ENCODE measurements at places on chromosomes 2 and 18.
A peak's percentile ranks its signal among the peaks of the same experiment; 100 is the strongest.

DNA sequence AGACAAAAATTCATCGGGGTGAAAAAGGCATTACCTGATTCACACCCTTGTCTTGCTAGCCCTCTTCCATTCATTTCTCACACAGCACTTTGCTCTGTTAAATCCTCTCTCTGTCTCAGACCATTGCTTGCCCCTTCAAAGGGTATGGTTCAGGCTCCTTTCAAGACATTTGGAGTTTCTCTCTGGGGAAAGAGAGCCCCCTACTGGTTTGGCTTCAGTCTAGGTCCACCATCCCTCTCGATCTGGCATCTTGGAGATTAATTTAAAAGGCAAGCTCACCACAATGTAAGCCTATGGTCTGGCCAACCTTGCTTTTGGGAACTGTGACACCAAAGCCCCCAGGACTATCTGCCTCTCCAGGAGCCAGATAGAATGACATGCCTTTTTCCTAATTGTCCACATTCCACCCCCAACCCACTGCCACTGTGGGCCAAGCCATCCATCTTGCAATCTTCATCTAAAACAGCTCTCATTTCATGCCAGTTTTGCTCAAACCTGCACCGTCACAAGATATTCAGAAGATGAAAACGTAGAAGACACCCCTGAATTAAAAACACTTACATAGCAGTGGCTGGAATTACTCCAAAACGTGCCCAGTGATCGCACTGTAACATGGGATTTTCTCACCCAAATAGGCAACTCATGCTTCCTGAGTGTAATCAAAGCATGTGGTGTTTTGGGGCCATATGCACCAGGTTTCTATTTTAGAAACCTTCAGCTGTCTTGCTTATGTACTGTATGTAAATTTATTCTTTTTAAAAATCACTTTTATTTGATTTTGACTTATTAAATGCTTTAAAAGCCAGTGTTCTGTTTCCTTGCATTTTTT, 93.9 kb downstream of the FARSB start:
- peak; percentile 13 for DNase-seq

DNA sequence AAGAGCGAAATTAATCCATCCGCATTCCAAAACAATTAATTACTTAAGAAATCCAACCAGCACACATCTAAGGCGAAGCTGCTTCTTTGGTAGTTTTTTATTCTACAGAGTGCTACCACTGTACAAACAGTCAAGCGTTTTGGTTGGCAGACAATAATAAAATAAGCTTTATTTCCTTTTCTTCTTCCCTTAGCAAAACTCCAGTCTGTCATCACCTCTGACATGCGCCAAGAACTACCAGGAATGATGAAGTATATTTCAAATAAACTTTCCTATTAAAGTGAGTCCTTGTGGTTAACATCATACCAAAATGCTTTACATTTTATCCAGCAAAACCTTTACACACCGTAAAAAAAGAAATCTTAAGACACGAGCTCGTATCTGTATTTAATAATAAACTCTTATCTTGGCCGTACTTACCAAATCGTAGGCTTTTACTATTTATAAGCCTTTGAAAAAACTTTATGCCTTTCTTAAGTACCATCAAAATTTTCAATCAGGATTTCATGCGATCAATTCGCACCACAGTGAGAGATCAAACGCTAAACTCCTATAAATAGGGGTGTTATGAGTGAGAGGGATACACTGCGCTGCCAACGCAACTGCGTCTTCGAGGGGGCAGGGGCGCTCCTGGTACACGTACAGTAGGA, 1.3 kb downstream of the ATL2 start:
- DNase-seq: no peak

GRCh38 chr2:120867290-120868241, 131.9 kb downstream of the GLI2 start:
- no peak for DNase-seq

GRCh38 chr2:146312899-146313298, 1531.9 kb upstream of the ACVR2A start:
- DNase-seq: no peak

GRCh38 chr2:85706063-85706462, 11.9 kb downstream of the GNLY start:
- no peak for DNase-seq

DNA sequence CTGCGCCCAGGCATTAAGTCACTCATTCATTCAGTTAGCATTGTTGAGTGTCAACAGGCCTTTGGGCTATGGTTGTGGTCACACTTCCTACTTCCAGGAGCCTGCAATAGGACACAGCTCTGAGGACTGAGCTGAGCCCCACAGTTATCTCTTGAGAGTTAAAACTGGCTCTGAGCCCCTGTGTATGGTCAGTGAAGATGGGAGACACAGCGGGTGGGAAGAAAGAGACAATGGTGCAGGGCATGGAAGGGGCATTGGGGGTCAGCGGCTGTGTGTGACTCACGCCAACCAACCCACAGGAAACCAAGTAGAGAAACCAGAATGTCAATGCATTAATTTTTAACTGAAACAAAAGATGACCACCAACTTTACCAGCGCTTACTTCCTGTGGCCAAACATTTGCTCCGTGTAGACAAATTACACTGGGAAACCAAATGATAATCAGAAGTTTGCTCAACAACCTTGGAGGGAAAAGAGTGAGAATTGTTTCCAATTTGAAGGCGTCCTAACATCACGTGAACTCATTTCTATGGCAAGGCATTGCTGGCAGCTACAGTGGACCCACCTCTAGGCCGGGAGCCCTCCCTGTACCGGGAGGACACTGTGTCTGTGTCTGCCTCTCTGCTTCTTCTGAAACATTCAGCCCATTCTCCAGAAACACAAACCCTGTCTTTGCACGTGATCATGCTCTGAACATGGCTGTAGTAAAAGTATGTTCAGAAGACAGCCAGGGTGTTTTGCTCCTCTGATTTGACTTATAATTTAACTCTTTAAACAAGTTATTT, 212.0 kb upstream of the ID2 start:
- DNase-seq: no peak

DNA sequence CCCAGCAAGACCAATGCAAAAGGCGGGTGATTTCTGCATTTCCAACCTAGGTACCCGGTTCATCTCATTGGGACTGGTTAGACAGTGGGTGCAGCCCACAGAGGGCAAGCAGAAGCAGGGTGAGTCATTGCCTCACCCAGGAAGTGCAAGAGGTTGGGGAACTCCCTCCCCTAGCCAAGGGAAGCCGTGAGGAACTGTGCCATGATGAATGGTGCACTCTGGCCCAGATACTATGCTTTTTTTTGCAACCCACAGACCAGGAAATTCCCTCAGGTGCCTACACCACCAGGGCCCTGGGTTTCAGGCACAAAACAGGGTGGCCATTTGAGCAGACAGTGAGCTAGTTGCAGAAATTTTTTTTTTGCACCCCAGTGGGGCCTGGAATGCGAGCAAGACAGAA, 662.6 kb upstream of the ACVR2A start:
- no peak for DNase-seq

- no peak for DNase-seq
Observed at GRCh38 chr2:113964436-113964835, 74.5 kb downstream of the ACTR3 start.

GRCh38 chr2:96772903-96773671, 12.4 kb downstream of the CNNM4 start:
- no peak for DNase-seq

DNA sequence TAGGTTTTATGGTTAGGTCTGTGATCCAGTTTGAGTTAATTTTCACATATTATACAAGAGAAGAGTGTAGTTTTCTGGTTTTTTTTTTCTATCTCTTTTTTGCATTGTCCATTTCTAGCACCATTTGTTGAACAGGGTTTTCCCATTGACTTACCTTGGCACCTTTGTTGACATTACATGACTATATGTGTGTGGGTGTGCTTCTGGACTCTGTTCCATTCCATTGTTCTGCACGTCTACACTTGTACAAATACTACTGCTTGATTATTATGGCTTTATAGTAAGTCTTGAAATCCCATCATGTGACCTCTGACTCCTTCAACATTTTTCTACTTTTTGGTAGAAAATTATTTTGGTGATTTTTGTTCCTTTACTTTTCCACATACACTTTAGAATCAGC, 38.7 kb downstream of the UBE2F start:
- no peak for DNase-seq

GRCh38 chr18:11488175-11488574, 121.2 kb upstream of the SLC35G4 start:
- no peak for DNase-seq

- no peak for DNase-seq
Observed at GRCh38 chr2:85154048-85154753, 21.0 kb downstream of the TCF7L1 start.

GRCh38 chr2:170277951-170278350, 100.0 kb downstream of the MYO3B start:
- DNase-seq: peak; percentile 83

DNA sequence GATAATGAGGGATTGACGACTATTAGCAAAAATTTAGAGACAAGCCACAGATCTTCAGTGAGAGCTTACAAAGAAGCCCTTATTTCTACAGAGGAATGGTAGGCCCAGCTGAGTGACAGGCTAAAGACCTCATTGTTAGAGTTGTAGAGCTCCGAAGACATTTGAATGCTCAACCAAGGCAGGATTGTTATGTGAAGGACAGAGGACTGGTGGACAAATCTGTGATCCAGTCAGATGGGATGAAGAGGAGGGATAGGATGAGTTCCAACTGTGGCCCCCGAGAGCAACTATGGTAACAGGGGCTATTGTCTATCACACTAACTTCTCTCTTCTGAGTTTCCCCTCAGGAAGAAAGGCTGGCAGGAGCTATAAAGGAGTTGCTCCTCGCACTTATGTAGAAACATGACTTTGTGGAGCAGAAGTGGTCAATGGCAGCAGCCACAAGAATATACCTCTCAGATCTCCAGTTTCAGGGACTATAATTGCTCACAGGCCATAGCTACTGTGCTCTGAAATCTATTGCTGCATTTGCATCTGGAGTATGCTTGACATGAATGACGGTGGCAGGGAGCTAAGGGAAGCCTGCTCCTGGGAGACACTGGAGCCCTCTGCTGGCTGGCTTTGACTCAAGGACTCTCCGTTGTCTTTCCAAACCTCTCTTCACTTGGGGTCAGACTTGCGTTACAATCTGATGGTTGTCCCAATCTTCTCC, 50.3 kb upstream of the GREB1L start:
- DNase-seq: peak; percentile 85

- DNase-seq: no peak
Observed at GRCh38 chr2:142299021-142299420, 168.2 kb upstream of the LRP1B start.

DNA sequence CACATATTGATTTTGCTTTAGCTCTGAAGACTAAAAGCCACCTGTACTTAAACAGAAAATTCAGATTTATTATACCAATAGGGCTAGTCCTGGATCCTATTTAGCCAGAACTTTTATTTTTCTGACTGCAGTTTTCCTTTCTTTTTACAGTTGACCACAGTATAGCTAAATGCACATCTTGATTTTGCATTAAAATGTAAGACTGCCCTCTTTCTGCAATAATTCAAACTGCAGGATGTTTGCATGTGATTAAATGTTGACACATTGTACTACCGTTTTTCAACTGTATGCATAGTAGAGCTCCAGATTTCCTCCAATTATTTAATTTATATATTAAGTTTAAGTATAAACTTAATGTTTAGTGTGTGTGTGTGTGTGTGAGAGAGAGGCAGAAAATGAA, 1262.9 kb downstream of the SUCLG1 start:
- DNase-seq: no peak

DNA sequence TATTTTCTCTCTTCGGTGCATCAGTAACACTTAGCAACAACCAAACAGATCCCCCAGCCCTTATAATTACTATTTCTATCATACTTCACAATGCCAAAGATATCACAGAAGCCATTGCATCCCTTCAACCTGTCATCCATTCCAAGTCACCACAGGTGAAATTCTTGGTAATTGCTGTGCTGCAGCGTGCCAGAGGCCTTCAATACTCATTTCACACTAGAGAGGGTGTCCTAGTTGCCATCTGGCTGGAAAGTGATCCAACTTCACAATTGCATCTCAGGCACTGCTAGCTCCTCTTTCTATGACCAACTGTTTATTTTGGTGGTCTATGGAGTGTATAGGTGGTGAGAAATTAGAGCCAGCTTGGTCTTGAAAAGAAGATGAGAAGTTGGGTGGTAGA, 131.2 kb downstream of the NUP35 start:
- no peak for DNase-seq

DNA sequence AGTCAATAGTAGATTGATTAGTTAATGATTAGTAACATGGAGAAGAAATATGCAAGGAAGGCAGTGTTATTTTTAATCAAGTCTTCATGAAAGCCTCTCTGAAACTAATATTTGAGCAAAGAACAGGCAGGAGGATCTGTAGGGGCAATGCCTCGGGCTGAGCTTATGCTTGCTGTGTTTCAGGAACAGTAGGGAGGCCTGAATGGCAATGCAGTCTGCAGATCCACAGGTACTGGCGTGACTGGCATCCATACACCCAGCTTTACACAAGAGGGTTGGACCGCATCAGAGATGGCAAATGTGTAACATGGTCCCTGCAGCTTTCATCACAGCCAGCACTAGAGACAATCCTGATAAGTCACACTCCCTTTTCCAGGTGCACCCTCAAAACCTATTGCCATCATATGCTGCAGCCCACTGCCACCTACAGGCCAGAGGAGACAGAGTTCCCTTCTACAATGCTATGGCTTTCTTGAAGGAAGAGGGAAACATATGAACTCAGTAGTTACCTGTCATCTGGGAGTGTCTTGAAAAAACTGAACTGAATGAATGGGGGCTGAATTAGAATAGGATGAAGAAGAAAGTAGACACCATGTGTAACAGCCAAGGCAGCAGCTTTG, 582.4 kb upstream of the RAB6C start:
- DNase-seq: peak; percentile 13

- DNase-seq: no peak
Observed at GRCh38 chr18:24958001-24958400, 394.0 kb downstream of the ZNF521 start.

DNA sequence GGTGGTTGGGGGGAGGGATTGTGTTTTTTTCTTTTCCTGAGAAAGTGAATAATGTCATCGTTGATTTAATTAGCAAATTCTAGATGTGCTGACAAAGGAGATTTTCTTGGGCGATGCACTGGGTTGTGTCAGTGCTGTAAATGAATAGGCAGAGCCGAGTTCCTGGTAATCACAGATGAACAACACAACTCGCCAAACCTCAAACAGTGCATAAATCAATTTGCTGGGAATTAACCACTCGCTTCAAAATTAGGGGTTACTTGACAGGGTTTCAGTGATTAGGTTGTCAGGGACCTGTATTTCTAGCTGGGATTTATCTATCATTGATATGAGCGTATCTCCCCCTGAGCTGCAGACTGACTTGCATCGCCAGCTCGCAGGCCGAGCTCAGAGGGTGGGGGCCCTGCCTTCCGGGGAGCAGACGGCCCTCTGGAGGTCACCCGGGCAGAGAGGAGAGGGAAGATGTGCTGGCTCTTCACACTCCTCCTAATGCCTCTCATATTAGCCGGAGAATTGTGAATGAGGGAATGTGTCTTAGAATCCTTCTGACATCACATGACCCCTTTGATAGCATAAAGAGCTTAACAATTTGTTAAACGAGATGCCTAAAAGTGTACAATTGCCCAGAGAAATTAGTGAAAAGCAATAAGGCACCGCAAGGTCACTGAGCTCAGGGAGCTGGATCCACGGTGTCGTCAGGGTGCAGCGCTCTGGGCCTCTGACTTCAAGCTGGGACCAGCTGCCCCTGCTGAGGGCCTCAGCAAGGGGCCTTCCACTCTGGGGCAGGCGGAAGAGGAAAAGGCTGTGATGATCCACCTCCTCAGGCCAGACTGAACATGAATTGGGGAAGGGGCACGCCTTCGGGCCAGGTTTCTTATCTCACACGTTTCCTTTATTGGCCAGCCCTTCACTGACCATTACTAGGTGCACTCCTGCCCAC, 48.9 kb downstream of the SMIM21 start:
- DNase-seq: peak; percentile 51

GRCh38 chr18:12827588-12827987, 56.4 kb downstream of the PTPN2 start:
- DNase-seq: no peak

All from NCI-H146 (cell line).